ENCODE measurements at places on chromosomes 16 and 17.
A peak's percentile ranks its signal among the peaks of the same experiment; 100 is the strongest.

GRCh38 chr16:82031116-82032084 lies 3.7 kb upstream of the HSD17B2 start:
- DNase-seq = peak; percentile 79

- no peak for DNase-seq
Measured at GRCh38 chr17:42686520-42687128, 4.3 kb downstream of the CNTNAP1 start.

GRCh38 chr17:13393841-13394710 lies 207.7 kb downstream of the HS3ST3A1 start:
- DNase-seq = peak; percentile 92

DNA sequence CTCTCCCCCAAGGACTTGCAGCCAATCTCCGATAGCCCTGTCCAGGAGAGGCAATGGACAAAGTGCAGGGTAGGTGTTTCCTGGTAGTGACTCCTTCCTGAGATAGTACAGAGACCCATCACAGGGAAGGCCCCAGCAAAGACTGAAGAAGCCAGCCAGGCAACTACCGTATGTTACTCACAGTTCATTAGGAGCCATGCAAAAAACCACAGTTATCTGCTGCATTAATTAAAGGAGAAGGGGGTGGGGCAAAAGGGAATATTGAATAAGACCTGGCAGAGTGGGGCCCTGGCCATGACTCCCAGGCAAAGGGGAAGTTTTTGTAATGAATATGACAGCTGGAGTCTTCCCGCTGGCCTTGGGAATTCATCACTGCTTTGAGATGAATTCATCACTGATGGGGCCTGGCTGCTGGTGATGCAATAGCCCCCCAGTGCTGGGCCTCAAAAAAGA lies 2.5 kb upstream of the SLC13A2 start:
- DNase-seq = no peak

DNA sequence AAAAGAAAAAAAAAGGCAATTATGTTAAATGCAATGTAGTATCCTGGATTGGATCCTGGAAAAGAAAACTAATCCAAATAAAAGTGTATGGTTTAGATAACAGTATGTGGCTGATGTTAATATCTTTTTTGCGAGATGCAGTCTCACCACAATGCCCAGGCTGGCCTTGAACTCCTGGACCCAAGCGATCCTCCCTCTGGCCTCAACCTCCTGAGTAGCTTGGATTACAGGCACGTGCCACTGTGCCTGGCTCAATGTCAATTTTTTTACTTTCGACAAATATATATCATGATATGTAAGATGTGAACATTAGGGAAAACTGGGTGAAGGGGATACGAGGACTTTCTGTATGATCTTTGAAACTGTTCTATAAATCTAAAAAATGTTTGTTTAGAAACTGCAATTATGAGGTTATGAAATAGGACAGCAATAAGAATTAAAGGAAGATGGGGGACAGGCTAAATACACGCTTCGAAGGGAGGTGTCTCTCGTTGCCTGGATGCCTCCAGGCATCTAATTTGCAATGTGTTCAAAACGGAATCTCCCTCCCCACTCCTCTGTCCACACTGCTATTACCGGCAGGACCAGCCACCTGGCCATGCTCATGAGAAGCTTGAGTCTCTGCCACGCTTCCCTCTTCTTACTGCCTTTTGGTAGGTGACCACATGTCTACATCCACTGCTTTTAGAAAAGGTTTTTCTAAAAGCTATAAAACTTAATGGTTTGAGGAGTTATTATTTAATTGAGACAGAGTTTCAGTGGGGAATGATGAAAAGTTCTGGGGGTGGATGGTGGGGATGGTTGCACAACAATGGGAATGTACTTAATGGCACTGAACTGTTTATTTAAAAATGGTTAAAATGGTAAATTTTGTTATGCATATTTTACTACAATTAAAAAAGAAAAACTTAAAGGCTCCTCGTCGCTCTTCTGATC lies 15.2 kb downstream of the UBE2O start:
- DNase-seq = no peak

- DNase-seq = no peak
Measured at GRCh38 chr17:47719411-47720152, 13.5 kb upstream of the TBX21 start.

DNA sequence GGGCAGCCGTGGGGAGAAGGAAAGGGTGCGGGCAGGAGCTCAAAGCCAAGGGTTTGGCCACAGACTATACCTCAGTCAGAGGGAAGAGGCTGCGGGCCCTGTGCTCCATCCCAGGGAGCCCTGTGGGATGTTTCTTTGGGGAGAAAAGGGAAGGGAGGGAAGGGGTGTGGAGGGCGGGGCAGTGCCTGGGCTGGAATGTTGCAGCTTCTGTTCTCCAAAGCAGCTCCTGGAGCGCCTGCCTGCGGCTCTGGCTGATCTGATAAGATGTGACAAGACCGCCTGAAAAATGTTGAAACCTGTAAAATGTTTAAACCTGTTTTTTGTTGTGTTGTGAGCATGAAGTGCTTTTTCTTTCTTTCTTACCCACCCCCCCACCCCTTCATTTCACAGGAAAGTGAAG lies 32.8 kb downstream of the WNT3 start:
- no peak for DNase-seq

GRCh38 chr17:2337544-2338314 lies 428 bp downstream of the SGSM2 start:
- peak; percentile 54 for DNase-seq

All from fibroblast of pulmonary artery (primary cell).